Endothelial cell (in vitro differentiated cells): ENCODE measurements at places on chromosomes 2 and 18.
A peak's percentile ranks its signal among the peaks of the same experiment; 100 is the strongest.

DNA sequence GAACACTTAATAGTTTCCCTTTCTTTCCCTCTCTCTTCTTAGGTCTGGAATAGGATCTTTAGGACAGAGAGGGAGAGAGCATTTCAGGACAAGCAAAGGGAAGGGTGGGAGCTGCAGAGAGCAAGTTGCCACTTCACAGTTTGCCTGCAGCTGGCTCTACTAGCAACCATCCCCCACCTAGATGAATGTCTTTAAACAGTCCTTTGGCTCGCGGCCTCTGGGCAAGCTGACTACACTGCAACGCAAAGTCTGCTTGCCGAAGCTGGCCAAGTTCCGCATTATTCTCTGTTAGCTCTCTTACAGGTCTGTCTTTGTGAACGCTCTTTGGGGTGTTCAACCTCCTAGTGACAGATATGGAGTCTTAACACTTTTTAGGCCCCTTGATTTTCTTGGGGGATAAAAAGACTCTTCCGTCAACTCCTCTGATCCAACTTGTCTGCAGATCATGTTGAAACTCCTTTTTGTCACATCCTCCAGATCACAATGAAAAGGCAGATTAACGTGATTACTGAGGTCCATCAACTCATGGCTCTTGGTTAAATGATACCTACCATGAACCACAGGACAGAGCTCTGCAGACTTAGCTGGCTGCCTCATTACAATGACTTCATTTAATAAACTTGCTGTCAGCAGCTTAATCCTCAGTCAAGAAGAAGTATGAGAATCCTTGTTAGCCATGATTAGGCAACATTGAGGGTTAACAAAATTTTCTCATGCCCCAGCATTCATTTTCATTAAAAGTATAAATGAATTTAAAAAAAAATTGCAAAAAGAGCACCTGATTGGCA lies 74.6 kb downstream of the SLC4A3 start:
- DNase-seq: no peak

DNA sequence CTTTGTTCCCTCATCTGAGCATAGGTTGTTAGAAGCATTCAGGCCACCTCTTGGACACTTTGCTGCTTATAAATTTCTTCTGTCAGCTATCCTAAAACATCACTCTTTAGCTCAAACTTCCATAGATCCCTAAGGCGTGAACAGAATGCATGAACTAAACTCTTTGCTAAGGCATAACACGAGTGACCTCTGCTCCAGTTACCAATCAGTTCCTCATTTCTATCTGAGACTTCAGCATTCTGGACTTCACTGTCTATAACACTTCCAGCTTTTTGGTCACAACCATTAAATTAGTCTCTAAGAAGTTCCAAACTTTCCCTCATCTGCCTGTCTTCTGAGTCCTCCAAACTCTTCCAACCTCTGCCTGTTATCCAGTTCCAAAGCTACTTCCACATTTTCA lies 8.3 kb upstream of the VWA3B start:
- no peak for DNase-seq

DNA sequence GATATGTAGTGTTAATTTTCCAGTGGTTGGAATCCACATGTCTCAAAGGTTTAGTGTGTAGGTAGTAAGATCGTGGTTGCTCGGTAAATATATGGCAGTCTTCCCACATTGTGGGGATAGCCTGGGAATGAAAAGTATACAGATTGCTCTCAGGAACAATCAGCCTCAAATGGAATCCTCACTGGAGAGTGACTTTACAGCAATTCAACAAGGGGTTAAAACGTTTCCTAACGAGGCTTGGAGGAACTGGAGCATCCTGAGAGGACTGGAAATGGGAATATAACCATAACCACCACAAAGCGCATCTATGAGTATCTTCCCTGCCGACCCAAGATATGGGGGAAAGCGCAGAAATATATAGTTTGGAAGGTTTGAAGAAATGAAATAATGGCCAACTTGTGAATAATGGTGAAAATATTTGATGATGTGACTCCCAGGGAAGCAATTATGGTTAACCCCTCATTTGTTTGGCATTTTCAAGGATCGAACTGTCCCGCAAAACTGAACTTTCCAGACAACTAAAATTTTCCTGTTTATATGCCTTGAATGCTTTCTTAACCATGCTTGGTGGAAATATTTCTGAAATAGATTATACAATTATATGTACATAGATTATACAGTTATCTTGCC lies 100.7 kb upstream of the FOSL2 start:
- DNase-seq: no peak

DNA sequence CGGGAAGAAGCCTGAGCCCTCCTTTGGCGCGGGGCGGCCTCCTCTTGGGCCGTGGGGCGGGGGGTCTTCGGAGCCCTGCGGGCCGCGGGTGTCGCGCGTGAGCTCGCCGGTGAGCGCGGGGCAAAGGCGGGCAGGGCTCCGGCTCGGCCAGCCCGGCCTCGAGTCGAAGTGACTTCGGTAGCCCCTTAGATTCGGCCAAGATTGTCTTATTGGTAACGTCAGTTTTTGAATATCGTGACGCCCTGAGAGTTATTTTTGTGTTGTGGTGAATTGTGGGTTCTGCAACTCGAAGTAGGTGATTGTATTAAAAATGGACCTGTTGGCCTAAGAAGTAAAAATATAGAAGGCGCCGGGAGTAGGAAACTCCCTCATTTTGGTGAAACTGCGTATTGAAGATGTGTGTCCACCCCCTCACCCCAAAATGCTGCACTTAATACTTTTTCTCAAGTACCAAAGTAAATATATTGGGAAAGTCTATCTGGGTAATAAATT lies 669 bp downstream of the MARCHF7 start:
- DNase-seq: no peak

DNA sequence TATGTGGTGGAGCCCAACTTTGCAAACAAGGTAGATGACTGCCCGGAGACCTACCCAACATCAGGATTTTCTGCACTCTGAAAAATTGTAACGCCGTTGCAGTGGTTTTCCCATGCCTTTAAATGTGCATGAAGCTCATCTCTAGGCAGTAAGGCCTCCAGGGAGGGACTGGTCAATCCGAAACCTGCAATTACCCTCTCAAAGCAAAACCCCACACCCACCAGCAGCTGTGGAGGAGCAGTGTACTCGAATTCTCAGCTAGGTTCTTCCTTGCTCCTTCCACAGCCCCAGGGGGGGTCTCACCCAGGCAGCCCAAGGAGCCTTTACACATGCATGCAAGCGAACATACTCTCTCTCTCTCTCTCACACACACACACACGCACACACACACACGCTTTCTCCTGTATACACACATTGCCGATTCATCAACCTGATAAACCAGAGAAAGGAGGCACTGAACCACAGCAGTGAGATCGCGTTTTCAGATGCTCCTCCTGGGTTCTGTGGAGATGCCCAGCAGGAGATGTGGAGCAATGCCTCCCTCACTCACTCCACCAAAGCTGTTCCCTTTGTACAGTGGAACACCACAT lies 109.2 kb downstream of the VIT start:
- DNase-seq: no peak

- DNase-seq: no peak
Measured at GRCh38 chr2:8003462-8004075, 678.3 kb upstream of the ID2 start.

GRCh38 chr18:37243741-37244140 lies 321.9 kb downstream of the CELF4 start:
- DNase-seq: peak; percentile 56

DNA sequence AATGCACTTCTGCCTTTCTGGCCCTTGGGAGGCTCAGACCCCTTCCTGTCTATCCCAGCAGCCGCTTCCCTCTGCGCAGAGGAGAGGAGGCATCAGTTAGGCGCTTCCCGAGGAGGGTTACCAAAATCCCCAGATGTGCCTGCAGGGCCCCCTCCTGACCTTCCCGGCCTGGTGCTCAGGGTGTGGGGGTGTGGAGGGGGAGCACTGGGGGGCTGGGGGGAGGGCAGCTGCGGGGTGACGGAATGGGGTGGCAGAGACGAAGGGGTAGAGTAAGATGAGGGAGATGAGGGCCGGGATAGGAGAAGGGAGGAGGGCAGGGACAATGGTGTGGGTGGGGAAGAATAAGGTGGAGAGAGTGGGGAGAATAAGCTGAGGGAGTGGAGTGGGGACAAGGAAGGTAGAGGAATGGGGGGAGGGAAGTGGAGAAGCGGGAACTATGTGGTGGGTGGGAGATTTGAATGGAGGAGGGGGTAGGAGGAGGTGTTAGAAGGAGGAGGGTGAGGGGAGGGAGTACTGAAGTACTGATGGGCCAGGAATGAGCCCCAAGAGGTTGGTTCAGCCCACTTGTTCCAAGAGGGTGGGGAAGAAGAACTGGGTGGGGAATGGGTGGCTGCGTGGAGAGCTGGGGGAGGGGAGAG lies 6.5 kb upstream of the ZAP70 start:
- DNase-seq: no peak

GRCh38 chr18:41545091-41545888 lies 409.7 kb upstream of the PIK3C3 start:
- DNase-seq: no peak

DNA sequence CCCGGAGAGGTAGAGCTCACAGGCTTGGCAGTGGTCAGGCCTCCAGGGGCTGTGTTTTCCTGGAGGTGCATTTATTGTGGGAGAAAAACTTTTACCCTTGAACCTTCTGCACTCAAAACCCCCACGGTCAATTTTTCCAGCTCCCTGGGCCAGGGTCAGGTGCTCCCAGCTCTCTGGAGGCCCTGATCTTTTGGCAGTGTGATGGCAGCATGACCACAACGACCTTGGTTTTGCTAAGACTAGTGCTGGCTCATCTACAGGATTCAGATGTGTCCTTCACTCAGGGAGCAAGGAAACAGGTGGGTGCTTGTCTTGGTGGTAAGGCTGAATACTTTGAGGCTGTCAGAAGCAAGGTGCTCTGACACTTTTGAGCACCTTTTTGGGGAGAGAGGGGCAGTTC lies 92.3 kb downstream of the CCDC93 start:
- DNase-seq: no peak

- DNase-seq: no peak
Measured at GRCh38 chr2:172792711-172793110, 57.1 kb downstream of the RAPGEF4 start.

GRCh38 chr18:67766930-67767329 lies 250.4 kb upstream of the DSEL start:
- DNase-seq: no peak

- DNase-seq: no peak
Measured at GRCh38 chr2:210938228-210938627, 381.8 kb downstream of the CPS1 start.

GRCh38 chr18:62751341-62751821 lies 36.0 kb downstream of the PHLPP1 start:
- DNase-seq: peak; percentile 38

DNA sequence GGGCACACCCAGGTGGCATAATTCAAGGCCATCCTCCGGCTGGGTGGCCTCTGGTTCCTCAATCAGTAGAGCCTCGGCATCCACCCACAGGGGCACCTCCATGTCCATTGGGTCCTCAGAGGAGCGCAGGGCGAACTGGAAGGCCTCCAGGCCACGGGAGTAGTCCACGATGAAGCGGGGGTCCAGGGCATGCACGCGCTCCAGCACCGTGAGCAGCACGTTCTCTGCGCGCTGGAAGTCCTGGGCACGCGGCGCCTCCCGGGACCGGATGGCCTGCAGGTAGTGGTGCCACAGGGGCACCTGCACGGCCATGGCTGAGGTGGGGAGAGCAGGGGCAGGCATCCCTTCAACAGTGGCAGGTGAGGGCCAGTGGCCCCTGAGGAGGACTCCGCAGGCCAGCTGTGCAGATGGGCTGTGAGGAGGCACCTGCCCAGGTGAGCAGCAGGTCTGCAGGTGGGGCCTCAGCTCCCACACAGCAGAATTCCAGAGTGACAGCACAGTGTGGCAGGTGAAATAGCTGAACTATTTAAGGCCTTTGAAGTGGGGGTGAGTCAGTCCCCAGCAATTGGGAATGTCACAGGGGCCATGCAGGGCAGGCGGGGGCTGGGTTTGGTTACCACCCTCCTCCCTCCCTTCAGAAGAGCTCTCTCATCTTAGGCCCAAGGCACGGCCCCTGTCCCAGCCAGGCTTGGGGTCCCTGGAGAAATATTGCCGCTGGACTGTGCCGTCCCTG lies at the start of gene MAB21L4:
Gene MAB21L4, minus strand, starts transcription at position 501 of the 733 bp plus-strand sequence. Its CDS starts 159 bp downstream, at position 342.
- DNase-seq: no peak

DNA sequence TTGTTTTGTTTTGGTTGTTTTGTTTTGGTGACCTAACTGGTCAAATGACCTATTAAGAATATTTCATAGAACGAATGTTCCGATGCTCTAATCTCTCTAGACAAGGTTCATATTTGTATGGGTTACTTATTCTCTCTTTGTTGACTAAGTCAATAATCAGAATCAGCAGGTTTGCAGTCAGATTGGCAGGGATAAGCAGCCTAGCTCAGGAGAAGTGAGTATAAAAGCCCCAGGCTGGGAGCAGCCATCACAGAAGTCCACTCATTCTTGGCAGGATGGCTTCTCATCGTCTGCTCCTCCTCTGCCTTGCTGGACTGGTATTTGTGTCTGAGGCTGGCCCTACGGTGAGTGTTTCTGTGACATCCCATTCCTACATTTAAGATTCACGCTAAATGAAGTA lies at the start of gene TTR:
Gene TTR, plus strand, starts transcription at position 250 of the 400 bp plus-strand sequence. Its CDS starts 26 bp downstream, at position 276.
- no peak for DNase-seq

GRCh38 chr2:159072795-159073194 lies 104.4 kb downstream of the TANC1 start:
- no peak for DNase-seq

DNA sequence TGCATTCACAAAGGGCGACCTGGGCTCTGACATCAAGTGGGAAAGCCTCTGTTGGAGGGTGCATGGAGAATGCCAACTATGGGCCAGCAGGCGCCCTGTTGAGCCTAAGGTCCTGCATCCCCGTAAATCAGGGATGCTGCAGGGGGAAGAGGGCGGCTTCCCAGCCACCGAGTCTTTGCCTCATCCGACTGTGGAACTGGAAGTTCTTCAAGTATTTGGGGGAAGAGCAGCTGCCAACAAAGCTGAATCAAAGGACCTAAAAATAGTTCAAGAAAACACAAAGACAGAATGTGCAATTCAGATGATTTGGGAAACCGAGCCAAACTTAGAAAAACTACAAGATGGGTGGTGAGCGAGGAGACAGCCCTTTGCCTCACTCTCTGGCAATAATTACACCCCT lies 281.1 kb upstream of the MGAT5 start:
- DNase-seq: no peak

GRCh38 chr18:72412927-72413326 lies 131.2 kb downstream of the CBLN2 start:
- DNase-seq: no peak

DNA sequence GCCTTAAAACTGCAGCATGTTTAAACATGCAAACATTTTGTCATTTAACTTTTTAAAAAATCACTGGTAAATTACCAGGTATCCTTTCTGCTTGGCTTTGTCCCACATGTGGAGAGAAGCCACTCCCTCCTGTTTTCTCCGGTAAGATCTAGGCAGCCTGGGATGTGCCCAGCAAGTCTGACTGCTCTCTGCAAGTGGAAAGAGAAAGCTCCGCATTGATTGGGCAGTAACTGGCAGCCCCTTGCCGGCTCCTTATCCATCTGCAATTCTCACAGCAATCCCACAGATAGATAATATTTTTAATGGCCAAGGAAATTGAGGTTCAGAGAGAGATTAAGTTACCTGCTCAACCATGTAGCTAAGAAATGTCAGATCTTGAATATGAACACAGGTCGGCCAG lies 136.1 kb downstream of the TMEM200C start:
- no peak for DNase-seq
